ENCODE measurements at places on chromosomes 6 and 20. TPM values are rescaled to one million over a fixed set of nuclear protein-coding genes. Genes with fewer than 3 reads are reported as not detected.

DNA sequence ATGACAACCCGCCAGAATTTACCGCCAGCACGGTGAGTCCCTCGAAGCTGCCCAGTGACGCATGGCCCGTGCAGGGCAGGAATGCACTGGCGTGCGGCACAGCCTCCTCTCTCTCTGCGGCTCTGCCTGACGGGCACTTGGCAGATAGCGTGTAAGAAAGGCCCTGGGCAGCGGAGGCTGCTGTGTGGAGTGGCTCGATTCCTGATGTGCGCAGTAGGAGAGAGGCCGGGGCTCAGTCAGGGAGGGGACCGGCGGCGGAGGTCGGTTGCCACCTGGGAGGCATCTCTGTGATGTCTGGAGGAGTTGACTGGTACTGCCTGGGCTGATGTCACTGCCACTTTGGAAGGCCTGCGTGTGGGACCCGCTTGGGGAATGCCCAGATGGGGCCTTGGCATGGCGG, 170.7 kb downstream of the TAF4 start:
- peak overlapping the region; percentile 80 for H3K27ac ChIP-seq
- H3K4me3 ChIP-seq = no peak overlapping the region
- DNase-seq = no peak
- H3K36me3 ChIP-seq = peaks cover 2% of the 10 kb centered on the region
- H3K4me1 ChIP-seq = no peaks in the 10 kb centered on the region

DNA sequence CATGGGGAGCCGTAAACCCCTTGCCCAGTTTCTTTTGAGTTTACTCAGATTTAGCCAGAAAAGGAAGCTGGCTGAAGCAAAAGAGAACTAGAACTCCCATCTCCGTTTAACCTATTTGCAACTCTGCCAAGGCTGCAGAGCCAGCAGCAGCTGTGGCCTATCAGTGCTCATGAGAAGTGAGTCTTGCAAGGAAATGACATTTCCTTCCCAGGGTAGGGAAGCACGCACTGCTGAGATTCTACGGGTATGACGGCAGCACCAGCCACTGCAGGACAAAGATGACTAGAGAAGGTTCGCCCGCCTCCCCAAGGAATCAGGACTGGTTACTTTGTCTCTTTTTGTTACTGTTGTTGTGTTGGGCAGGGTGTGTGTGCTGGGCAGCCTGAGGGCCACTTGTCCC, 47.6 kb downstream of the PPP1R3G start:
- DNase-seq = no peak
- H3K4me3 ChIP-seq = no peak overlapping the region
- peaks cover 29% of the 10 kb centered on the region for H3K4me1 ChIP-seq
- no peaks in the 10 kb centered on the region for H3K27me3 ChIP-seq
- H3K27ac ChIP-seq = no peak overlapping the region
- H3K36me3 ChIP-seq = peaks cover 13% of the 10 kb centered on the region

DNA sequence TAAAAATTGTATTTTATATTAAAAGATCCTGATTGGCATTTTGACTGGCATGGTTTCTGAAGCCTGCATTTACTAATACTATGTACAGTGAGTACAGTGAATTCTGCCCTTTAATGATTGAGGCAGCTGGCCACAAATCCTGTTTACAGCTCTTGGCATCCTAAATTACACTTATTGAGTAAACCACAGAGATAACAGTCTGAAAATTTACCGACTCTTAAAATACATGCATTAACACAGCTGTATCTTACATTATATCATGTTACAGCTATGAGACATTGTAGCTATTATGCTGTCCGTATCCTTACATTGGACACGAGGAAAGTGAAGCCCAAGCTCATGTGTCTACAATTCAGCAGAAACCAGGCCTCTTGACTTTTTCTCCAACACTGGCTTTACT, 90.8 kb downstream of the FAM83B start:
- no peak overlapping the region for H3K27ac ChIP-seq
- no peaks in the 10 kb centered on the region for H3K27me3 ChIP-seq
- no peak overlapping the region for H3K4me3 ChIP-seq

Gene HCK
- not detected for total RNA-seq

GRCh38 chr20:34517114-34517505, 888 bp downstream of the DYNLRB1 start:
- peaks cover 4% of the 10 kb centered on the region for H3K36me3 ChIP-seq
- H3K27ac ChIP-seq = peak overlapping the region; percentile 67
- H3K4me1 ChIP-seq = peaks cover 44% of the 10 kb centered on the region
- H3K27me3 ChIP-seq = no peaks in the 10 kb centered on the region

Gene TP53INP2
- 17.1 TPM for total RNA-seq

- peaks cover 12% of the 10 kb centered on the region for H3K36me3 ChIP-seq
- H3K4me1 ChIP-seq = no peaks in the 10 kb centered on the region
- no peak for DNase-seq
- no peak overlapping the region for H3K4me3 ChIP-seq
Measured at GRCh38 chr20:56202493-56203077, 45.9 kb upstream of the MC3R start.

Gene CGA
- total RNA-seq = not detected

GRCh38 chr6:125872259-125872921, 81.6 kb downstream of the NCOA7 start:
- DNase-seq = no peak
- no peaks in the 10 kb centered on the region for H3K4me1 ChIP-seq
- no peaks in the 10 kb centered on the region for H3K27me3 ChIP-seq

DNA sequence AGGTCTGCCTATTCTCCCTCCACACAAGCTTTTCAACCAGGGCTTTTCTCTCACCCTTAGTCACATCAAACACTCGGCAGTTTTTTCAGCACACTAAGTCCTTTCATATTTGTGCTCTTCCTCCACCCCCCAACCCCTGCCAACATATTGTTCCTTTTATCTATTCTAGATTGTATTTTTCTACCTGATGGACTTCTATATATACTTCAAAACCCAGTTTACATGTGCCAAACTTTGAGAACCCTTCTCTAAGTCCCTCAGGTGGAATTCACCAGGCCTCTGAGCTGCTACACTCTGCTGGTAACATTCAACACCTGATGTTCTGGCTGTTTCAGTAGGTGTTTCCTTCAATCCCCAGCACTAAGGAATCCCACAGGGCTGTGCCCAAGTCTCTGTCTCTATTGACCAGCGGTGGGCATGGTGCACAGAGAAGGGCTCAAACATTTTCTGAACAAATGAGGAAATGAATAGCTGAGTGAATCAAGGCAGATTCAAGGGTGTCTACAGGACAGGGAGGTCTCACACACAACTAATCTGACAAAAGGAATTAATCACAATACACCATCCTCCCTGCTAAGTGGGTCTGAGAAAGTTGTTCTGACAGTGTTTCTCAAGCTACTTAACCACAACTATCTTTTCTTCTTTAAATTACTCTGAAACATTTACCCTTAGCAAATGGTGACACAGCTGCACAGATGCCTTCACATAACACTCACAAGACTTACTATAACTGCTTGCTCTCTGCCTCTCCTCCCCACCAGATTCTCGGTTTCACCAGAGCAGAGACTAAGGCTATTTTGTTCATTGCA, 166.5 kb downstream of the TSHZ2 start:
- H3K4me1 ChIP-seq = peaks cover 5% of the 10 kb centered on the region
- H3K27me3 ChIP-seq = peaks cover 3% of the 10 kb centered on the region
- no peak for DNase-seq
- H3K4me3 ChIP-seq = no peak overlapping the region
- no peak overlapping the region for H3K27ac ChIP-seq
- no peaks in the 10 kb centered on the region for H3K36me3 ChIP-seq

GRCh38 chr20:11159728-11160127, 485.9 kb upstream of the JAG1 start:
- H3K4me3 ChIP-seq = no peak overlapping the region
- no peak for DNase-seq
- H3K36me3 ChIP-seq = no peaks in the 10 kb centered on the region
- no peaks in the 10 kb centered on the region for H3K27me3 ChIP-seq

Gene ATAT1
- 58.2 TPM for total RNA-seq

DNA sequence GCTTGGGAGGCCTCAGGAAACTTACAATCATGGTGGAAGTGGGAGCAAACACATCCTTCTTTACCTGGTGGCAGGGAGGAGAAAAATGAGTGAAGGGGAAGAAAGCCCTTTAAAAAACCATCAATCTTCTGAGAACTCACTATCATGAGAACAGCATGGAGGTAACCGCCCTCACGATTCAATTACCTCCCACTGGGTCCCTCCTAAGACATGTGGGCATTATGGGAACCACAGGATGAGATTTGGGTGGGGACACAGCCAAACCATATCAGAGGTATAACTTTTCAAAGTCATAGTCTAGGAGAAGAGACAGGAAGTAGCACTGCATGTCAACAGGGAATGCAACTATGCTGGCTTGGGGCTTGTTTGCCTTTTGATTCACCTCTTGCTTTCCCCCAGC, 59.9 kb upstream of the DTNBP1 start:
- H3K4me1 ChIP-seq = peaks cover 5% of the 10 kb centered on the region
- DNase-seq = no peak
- no peaks in the 10 kb centered on the region for H3K27me3 ChIP-seq
- no peak overlapping the region for H3K27ac ChIP-seq
- no peak overlapping the region for H3K4me3 ChIP-seq

DNA sequence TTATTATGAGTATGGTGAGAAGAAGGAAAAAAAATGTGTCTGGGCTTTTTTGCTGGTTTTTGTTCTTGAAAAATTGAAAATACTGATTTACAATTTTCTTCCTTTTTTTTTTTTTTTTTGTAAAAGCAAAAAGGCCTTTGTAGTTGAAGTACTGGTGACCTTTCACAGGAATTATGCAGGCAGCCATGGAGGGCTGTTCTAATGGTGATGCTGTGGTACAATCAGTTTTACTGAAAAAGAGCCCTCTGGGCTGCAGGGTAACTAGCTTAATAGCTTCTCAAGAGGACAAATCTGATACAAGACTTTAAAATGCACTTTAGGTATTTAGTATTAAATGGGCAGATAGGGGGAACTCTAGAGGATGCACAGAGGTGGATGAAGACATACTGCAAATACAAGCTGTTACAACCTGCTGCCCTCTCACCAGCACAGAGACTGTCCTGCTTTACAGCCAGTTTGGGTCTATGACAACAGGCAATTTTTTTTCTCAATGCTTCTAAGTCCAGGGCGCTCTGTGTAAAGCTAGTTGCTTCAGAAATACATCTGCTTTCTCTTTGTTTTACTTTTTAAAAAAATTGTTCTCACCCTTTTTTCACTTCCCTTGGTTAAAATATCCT, 61.6 kb upstream of the HS3ST5 start:
- no peaks in the 10 kb centered on the region for H3K36me3 ChIP-seq
- no peaks in the 10 kb centered on the region for H3K27me3 ChIP-seq
- no peaks in the 10 kb centered on the region for H3K4me1 ChIP-seq
- DNase-seq = no peak

Gene HTR1E
- not detected for total RNA-seq

Gene CRISP1
- total RNA-seq = not detected

GRCh38 chr6:139433631-139434419, 59.4 kb upstream of the CITED2 start:
- no peak overlapping the region for H3K4me3 ChIP-seq
- H3K4me1 ChIP-seq = peaks cover 13% of the 10 kb centered on the region
- no peaks in the 10 kb centered on the region for H3K36me3 ChIP-seq
- no peak for DNase-seq
- no peaks in the 10 kb centered on the region for H3K27me3 ChIP-seq

GRCh38 chr6:24907919-24908649, 27.7 kb downstream of the RIPOR2 start:
- H3K4me3 ChIP-seq = peak overlapping the region; percentile 35
- DNase-seq = no peak
- H3K36me3 ChIP-seq = peaks cover 2% of the 10 kb centered on the region

- no peaks in the 10 kb centered on the region for H3K36me3 ChIP-seq
- peaks cover 7% of the 10 kb centered on the region for H3K27me3 ChIP-seq
- no peak for DNase-seq
- H3K27ac ChIP-seq = no peak overlapping the region
- peaks cover 10% of the 10 kb centered on the region for H3K4me1 ChIP-seq
Measured at GRCh38 chr20:41889126-41889843, 271.1 kb upstream of the CHD6 start.

- peaks cover 7% of the 10 kb centered on the region for H3K36me3 ChIP-seq
- H3K27me3 ChIP-seq = peaks cover 79% of the 10 kb centered on the region
- DNase-seq = no peak
- H3K4me1 ChIP-seq = peaks cover 60% of the 10 kb centered on the region
- H3K4me3 ChIP-seq = peak overlapping the region; percentile 91
Measured at GRCh38 chr6:170292407-170293158, 1.7 kb upstream of the DLL1 start.

Gene VWA7
- total RNA-seq = 2.7 TPM

GRCh38 chr20:38392356-38392755, 42.8 kb downstream of the SNHG17 start:
- no peak for DNase-seq
- no peak overlapping the region for H3K4me3 ChIP-seq
- H3K36me3 ChIP-seq = no peaks in the 10 kb centered on the region
- H3K27ac ChIP-seq = no peak overlapping the region
- H3K4me1 ChIP-seq = no peaks in the 10 kb centered on the region

- H3K4me1 ChIP-seq = peaks cover 10% of the 10 kb centered on the region
- peaks cover under 1% of the 10 kb centered on the region for H3K27me3 ChIP-seq
- DNase-seq = no peak
- no peak overlapping the region for H3K4me3 ChIP-seq
- H3K27ac ChIP-seq = peak overlapping the region; percentile 6
Measured at GRCh38 chr6:3429211-3429610, 27.6 kb downstream of the SLC22A23 start.

DNA sequence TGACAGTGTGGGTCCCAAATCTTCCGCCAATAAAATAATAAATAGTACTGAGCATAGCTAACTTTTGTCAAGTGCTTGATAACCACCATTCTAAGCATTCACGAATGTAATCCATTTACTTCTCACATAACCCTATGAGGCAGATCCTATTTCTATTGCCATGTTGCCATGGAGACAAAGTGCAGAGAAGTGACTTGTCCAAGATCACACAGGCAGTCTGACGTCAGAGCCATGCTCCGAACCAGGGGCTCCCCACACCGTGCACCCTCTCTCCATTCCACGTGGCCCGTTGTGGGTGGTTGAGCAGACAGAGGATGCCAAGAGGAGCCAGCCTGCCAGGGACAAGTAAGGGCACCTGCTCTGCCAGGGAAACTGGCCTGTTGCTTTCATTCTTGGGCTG, 38.9 kb downstream of the CDH22 start:
- peaks cover 53% of the 10 kb centered on the region for H3K27me3 ChIP-seq
- H3K4me3 ChIP-seq = no peak overlapping the region
- no peak for DNase-seq
- no peaks in the 10 kb centered on the region for H3K36me3 ChIP-seq

- H3K27me3 ChIP-seq = no peaks in the 10 kb centered on the region
- no peak for DNase-seq
- H3K4me3 ChIP-seq = no peak overlapping the region
- no peaks in the 10 kb centered on the region for H3K4me1 ChIP-seq
- H3K27ac ChIP-seq = no peak overlapping the region
Measured at GRCh38 chr20:15834857-15835256, 738.4 kb downstream of the KIF16B start.

DNA sequence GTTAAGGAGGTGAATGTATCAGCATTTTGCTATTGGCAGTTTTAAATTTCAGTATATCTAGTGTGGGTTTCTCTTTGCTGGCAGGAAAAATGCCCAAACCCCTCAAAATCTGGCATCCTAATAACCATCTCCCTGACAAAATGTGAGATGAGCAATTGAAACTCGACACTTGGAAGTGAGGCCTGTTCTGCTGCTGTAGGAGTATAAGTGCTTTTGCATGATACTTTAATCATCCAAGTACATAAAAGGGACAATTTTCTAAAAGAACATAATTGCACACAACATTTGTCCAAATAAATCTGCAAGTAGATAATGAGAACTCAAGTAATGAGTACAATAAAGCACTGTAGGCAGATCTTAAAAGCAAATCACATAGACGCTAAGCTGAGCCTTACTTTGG, 36.5 kb downstream of the LAMP5 start:
- no peak for DNase-seq
- no peaks in the 10 kb centered on the region for H3K36me3 ChIP-seq
- no peaks in the 10 kb centered on the region for H3K4me1 ChIP-seq
- H3K27ac ChIP-seq = no peak overlapping the region
- peaks cover 6% of the 10 kb centered on the region for H3K27me3 ChIP-seq

Gene SCAND1
- total RNA-seq = 82.1 TPM

Gene PNLDC1
- total RNA-seq = 0.49 TPM

Data from neural crest cell (in vitro differentiated cells).